Tongue (tissue), 3 donors: ENCODE measurements at places on chromosomes 1 and 21. TPM values are rescaled to one million over a fixed set of nuclear protein-coding genes. Genes with fewer than 3 reads are reported as not detected.

- DNase-seq: peak; percentile 94
These were observed 141.4 kb upstream of the ARHGEF16 start for GRCh38 chr1:3312898-3313575.

DNA sequence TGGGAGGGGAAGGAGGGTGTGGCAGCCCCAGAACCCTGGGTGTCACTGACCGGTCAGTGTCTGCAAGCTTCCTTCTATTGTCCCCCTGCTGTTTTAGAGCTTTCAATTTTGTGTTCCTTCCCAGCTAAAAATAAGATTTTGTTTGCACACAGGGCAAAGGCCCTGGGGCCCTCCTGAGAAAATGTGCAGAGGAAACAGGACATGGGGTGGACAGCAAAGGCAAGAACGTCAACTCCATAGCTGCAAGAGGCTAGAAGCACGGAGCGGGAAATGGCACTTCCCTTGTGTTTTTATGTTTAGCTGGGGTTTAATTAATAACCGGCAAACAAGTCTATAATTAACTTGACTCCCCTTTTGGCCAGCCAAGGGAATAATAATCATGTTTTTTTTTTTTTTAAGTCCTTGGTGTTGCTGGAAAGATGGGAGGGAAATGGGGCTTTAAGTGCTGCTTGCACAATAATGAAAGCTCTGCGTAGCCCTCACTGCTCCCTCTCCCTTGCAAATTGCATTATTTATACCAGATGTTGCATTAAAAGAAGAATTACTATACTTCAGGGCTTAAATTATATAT is 261.4 kb upstream of the USP24 start:
- peak; percentile 40 for DNase-seq

The RNU1-1 gene
- under 0.01 TPM for total RNA-seq

DNA sequence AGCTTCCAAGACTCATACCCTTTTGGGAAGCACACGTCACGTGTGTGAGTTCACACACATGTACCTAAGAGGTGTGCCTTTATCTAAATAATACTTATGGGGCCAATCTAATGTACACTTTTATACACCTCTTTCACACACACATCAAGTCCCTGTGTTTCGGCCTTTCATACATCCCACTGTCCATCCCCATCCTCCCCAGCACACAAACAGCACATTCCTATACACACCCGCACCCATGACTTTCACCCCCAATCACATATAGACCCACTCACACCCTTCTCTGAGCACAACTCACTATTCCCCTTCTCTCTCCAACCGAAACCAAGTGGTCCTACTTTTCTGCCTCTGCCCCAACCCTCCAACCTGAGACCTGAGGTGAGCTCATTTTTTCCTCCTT is 3.5 kb downstream of the MEX3A start:
- DNase-seq: no peak

The PINK1 gene
- total RNA-seq: 59.7 TPM

GRCh38 chr1:14292520-14292919 is 306.0 kb upstream of the KAZN start:
- no peak for DNase-seq

The BMP8A gene
- 0.51 TPM for total RNA-seq

The EXO1 gene
- 3.2 TPM for total RNA-seq

- peak; percentile 55 for DNase-seq
These were observed 652 bp downstream of the ARL8A start for GRCh38 chr1:202143768-202144401.

The ADAMTS4 gene
- total RNA-seq: 18.9 TPM

DNA sequence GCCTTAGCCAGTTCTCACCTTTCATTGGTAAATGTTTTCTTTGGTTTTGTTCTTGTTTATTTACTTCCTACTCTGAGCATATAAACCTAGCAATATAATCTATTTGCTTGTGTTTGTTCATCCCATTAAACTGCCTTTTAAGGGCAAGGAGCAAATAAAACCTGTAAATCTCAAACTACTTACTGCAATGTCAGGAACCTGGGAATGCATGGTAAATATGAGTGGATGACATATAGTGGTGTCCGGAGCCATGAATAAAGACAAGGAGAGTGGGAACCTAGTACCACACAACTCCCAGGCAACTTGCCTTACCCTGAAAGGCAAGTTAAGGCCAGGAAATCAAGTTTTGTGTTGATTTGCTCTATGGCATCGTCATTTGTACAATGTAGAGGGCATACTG is 1133.7 kb upstream of the NCAM2 start:
- DNase-seq: no peak

The SPRR2F gene
- total RNA-seq: not detected
